ENCODE measurements at places on chromosomes 3 and 15.

- DNase-seq: no peak
These were observed 5.7 kb upstream of the CHRNA3 start for GRCh38 chr15:78626381-78626995.

GRCh38 chr3:124860599-124860998 lies 26.6 kb downstream of the ITGB5 start:
- DNase-seq: no peak

GRCh38 chr3:11384074-11384473 lies 111.9 kb downstream of the ATG7 start:
- DNase-seq: no peak

DNA sequence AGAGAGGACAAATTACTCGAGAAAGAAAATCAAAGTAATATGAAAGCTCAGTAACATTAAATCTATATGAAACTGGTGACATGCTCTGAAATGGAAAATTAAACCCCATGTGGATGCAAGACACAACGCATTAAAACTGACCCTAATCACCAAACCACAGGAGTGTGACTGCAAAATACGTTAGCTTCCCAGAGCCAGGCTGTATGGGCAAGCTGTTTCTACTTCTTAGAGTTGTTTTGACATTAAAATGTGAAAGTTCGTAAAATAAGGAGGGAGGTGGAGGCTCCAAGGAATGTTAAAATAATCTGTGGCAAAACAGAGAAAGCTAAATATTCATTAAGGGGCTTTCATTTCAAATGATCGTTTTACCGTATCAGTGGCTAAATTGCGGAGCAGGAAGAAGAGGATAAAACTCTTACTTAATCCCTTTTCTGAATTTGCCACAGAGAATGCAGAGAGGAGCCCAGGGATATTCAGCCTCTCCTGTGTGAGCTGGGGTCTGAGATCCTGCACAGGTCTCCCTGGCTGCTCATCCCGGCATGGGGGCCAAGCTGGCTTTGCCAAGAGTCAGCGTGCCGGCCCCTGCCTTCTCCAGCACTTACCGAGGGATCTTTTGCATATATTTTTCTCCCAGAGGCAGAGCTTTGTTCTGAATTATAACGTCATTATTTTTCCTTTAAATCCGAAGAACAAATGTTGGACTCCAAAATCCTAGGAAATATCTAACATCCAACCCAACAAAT lies 239.8 kb upstream of the THBS1 start:
- no peak for DNase-seq

DNA sequence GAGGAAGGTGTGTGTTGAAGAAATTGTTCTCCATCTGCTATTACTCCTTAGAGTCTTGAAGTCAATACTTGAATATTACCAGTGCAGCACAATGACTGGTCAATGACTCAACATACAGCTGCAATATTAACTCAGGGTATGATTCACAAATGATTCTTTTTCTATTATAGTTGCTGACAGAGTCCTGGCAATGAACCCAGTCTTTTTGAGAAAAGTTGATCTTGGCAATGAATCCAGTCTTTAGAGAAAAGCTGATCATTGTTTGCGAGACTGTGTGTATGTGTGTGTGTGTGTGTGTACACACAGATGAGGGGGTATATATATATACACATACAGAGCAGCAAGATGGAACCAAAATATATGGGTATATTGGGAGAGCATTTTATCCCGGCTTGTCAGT lies 315.1 kb downstream of the ZNF385D start:
- DNase-seq: no peak

GRCh38 chr15:88504445-88504844 lies 36.9 kb downstream of the MRPS11 start:
- no peak for DNase-seq

DNA sequence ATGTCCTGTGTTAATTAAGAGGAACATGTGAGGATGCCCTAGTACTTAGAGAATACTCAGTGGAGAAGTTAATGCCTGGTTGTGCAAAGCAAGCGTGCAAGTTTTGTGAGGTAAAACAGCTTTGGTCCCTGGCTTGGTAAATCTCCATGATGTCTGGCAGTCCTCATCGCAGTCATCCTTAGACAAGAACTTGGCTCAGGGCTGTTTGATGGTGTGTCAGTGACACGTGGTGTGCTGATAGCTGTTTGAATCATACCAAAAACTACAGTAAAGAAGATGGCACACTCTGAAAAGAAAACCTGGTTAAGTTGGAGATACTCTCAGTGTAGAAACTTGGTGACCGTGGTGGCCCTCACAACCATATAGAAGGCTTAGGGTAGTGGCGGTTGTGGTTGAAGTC lies 361.7 kb downstream of the FEZF2 start:
- no peak for DNase-seq

DNA sequence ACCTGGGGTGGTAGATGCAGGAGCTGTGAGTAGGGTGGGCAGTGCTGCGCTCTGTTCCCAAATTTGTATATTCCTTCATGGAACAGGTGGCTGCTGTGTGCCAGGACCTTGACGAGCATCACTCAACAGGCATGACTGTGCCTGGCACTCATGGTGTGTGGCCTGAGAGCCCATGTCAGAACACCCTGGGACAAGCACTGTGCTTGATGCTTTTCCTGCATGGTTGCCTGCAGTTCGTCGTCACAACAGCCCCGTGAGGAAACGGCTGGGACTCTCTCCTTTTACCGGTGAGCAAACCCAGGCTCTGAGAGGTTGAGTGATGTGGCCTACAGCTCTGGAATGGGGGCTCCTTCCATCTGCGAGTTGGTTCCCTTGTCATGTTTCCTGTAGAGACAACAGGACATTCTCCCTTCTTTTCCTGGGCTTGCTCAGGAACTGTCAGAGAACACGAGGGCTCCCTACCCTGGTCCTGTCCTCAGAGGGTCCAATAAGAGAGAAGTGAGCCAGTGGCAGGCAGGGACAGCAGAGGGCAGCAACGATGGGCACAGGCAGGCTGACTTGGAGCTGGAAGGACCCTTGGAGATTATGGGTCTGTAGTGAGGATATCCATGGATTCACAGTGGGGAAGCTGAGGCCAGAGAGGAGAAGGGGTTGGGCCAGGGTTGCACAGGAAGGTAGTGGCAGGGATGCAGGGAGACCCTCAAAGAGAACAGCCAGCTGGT lies 37.4 kb downstream of the PRKCD start:
- DNase-seq: no peak

- no peak for DNase-seq
These were observed 425.5 kb downstream of the GABRG3 start for GRCh38 chr15:27396521-27396920.

- no peak for DNase-seq
These were observed 244.8 kb downstream of the LRRN1 start for GRCh38 chr3:4043867-4044575.

DNA sequence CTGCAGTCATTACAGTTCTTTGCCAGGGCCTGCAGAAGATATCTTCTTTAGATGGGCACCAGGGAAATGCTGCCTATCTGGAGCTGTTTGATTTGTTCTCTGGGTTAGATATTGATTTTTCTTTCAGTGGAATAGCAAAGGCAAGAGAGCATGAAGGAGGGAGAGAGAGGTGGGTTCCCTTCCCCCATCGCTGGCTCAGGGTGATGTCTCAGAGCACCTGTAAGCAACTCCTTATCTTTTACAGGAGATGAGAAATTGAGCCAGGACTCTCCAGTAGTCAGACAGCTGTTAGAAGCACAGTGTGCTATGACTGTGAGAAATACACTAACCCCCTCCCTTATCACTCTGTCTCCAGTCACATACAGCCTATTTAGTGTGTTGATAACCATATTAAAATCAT lies 89.3 kb upstream of the SLC24A5 start:
- DNase-seq: no peak

GRCh38 chr3:65884071-65884470 lies 154.6 kb downstream of the MAGI1 start:
- no peak for DNase-seq

DNA sequence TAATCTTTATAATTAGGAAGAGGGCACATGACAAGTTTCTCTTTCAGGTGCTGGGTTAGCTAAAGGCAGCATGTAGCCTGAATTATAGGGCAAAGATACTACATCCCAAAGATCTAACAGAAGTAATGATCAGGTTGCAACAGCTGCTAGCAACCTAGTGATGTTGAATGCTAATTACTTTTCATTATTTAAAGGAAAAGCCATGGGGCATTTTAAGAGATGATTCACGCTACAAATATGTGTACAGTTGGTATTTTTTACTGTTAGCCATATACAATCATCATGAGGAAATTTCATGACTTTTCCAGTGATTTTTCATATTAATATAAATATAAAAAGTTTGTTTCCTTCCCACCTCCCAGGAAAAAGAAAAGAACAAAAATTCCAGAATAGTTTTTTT lies 43.0 kb downstream of the NEK10 start:
- no peak for DNase-seq

GRCh38 chr3:27354161-27354560 lies 15.0 kb downstream of the NEK10 start:
- no peak for DNase-seq

DNA sequence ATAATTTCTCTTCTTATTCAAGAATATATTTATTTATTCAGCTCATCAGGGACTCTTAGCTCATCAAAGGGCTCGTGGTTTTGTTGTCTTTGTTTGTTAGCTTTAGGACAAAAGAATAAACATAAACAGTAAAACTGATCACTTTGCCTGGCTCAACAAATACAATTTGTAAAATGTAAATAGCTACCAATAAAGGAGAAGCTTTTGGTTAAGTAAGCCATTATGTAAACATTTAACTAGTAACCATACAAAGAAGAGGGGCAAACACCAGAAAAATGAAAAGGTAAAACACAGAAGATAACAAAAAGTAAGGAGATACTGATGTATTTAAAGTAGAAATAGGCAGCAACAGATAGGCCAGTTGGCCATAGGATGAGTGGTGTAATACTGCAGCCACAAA lies 761.7 kb downstream of the ROBO1 start:
- DNase-seq: no peak

GRCh38 chr3:21914451-21914850 lies 163.4 kb upstream of the ZNF385D start:
- DNase-seq: no peak

DNA sequence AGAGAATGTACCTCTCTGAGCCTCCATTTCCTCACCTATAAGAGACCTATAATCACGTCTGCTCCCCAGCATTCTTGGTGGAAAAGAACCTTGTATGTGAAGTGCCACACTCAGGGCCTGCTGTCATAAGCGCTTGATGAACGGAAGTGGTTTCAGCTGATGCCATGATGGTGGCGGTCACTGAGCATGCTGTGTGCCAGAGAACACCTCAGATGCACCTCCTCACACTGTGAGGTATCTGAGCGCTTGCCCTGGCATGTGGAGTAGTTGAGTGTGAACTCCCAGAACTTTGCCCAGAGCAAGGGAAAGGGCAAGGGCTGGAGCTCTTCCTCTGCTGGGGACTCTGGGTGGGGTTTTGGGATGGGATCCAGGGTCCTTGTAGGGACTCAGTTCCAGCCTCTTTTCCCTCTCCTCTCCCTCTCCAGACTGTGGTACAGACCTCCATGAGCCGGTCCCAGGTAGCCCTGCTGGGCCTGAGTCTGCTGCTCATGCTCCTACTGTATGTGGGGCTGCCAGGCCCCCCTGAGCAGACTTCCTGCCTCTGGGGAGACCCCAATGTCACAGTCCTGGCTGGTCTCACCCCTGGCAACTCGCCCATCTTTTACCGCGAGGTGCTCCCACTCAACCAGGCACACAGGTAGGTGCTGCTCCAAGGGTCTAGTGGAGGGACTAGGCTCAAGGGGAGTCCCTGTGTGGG lies 2.7 kb downstream of the ABHD14A start:
- no peak for DNase-seq

GRCh38 chr15:52523192-52523591 lies 5.5 kb downstream of the MYO5A start:
- DNase-seq: no peak

GRCh38 chr3:45218578-45219390 lies 7.3 kb downstream of the TMEM158 start:
- DNase-seq: no peak

DNA sequence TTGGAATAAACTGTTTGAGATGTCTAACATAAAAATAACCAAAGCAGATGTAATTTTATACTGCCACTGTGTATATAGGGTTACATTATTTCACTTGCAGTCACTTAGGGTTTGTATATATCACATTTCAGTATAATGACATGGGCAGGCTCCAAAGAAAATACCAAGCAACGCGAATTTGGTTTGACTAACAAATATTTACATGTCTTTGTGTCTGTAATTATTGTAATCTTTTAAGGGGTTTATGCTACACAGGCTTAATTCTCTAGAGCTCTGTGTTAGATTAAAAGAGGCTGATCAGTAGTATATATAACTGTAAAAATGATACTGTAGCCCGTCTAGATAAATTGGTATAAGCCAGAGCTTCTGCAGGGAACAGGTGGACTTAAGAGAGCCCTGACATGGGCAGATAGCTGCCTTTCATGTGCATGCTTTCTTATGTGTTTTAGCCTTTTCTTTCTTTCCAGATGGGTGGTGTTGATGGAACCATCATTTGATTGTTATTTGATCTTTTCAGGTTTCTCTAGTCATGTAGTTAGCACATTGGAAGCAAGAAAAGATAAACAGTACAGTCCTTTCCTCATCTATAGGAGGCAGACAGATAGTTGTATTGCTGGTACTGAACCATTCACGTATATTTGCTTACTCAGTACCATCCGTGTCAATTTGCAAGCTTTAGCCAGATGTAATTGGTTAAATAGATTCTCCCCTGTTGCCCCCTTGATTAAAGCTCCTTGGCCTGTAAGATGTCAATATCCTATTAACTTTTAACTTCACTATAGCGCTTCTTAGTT lies 86.1 kb downstream of the GALK2 start:
- DNase-seq: no peak

DNA sequence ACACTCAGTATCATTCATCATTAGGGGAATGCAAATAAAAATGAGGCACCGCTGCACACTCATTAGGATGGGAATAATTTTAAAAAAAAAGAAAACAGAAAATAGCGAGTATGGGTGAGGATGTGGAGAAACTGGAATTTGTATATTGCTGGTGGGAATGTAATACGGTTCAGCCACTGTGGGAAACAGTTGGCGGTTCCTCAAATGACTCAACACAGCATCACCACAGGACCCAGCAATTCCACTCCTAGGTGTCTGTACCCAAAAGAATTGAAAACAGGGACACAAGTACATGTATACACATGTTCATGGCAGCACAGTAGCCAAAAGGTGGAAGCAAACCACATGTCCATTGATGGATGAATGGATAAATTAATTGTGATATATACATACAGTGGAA lies 35.2 kb upstream of the RFTN1 start:
- DNase-seq: no peak

DNA sequence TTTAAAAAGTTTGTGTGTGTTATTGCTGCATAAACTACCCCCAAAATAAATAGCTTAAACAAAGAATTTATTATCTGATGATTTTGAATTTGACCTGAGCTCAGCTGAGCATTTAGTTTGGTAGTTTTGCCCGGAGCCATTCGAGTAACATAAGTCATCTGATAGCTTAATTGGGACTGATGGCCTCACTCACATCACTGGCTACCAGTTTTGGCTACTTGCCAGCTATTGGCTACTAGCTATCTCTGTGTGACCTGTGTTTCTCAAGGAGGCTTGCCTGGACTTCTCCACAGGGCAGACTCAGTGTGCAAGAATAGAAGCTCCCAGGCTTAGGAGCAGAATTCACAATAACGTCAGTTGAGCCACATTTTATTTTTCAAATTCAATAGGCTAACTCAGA lies 9.0 kb downstream of the CNTN3 start:
- no peak for DNase-seq
